ENCODE measurements at places on chromosomes 6 and 20.

DNA sequence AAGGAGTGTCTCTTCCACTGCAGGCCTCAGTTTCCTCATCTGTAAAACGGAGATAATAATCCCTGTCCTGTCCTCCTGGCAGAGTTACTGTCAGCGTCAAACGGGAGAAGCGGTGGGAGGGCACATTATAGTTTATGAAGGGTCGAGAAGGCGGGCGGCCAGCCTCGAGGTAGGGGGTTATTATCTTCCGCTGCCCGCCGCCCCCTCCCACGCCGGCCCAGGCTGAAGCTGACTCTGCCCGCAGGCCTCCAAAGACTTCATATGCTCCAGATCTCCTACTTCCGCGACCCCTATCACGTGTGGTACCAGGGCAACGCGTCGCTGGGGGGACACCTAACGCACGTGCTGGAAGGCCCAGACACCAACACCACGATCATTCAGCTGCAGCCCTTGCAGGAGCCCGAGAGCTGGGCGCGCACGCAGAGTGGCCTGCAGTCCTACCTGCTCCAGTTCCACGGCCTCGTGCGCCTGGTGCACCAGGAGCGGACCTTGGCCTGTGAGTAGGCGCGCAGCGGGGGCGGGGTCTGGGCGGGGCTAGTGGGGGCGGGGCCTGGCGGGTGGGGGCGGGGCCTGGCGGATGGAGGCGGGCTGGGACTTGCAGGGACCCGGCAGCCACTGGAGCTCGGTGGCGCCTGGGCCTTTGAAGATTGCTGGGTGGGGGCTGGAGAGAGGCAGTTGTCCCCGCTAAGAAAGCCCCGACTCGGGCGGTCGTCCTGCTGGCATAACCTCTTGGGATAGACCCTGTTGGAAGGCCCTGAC, 2.8 kb downstream of the PROCR start:
- no peak for DNase-seq
- no peak overlapping the region for H3K4me3 ChIP-seq
- peaks cover 11% of the 10 kb centered on the region for H3K4me1 ChIP-seq
- H3K36me3 ChIP-seq: no peaks in the 10 kb centered on the region
- H3K27ac ChIP-seq: no peak overlapping the region
- H3K27me3 ChIP-seq: no peaks in the 10 kb centered on the region

- no peak overlapping the region for H3K4me3 ChIP-seq
- no peaks in the 10 kb centered on the region for H3K4me1 ChIP-seq
- DNase-seq: peak; percentile 5
- H3K27me3 ChIP-seq: peaks cover 5% of the 10 kb centered on the region
- no peak overlapping the region for H3K27ac ChIP-seq
Measured at GRCh38 chr6:40348591-40348990, 238.6 kb downstream of the LRFN2 start.

DNA sequence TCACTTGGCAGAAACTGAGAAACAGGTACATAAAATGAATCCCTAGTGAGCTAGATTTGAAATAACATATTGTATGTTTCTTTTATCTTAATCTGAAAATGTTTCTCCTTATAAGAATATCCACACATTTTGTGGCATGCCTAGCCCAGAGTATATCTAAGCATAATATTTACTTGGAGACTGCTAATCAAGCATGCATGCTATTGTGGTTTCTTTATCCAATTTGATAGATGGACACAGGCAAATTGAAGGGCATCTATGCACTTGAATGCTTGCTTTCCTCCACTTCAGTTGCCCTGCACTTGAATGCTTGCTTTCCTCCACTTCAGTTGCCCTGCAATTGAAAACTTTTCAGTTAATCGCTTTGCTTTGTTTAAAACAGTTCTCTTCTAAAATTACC, 729.8 kb downstream of the TBC1D32 start:
- H3K36me3 ChIP-seq: no peaks in the 10 kb centered on the region
- H3K4me3 ChIP-seq: no peak overlapping the region
- H3K4me1 ChIP-seq: no peaks in the 10 kb centered on the region
- H3K27me3 ChIP-seq: no peaks in the 10 kb centered on the region
- DNase-seq: no peak

- H3K36me3 ChIP-seq: no peaks in the 10 kb centered on the region
- H3K4me1 ChIP-seq: no peaks in the 10 kb centered on the region
- H3K27ac ChIP-seq: no peak overlapping the region
- no peak overlapping the region for H3K4me3 ChIP-seq
Measured at GRCh38 chr6:43127877-43128276, 43.2 kb upstream of the SRF start.

GRCh38 chr6:11298651-11299420, 66.4 kb upstream of the NEDD9 start:
- H3K27me3 ChIP-seq: no peaks in the 10 kb centered on the region
- peaks cover 28% of the 10 kb centered on the region for H3K4me1 ChIP-seq
- no peak overlapping the region for H3K27ac ChIP-seq

GRCh38 chr6:161261816-161262215, 12.0 kb downstream of the AGPAT4 start:
- DNase-seq: no peak
- peaks cover 6% of the 10 kb centered on the region for H3K36me3 ChIP-seq
- no peak overlapping the region for H3K4me3 ChIP-seq
- H3K27ac ChIP-seq: no peak overlapping the region

GRCh38 chr6:151263967-151264366, 24.2 kb downstream of the AKAP12 start:
- H3K4me1 ChIP-seq: peaks cover 2% of the 10 kb centered on the region
- H3K4me3 ChIP-seq: no peak overlapping the region
- peaks cover 11% of the 10 kb centered on the region for H3K27me3 ChIP-seq
- no peak overlapping the region for H3K27ac ChIP-seq

GRCh38 chr6:11160199-11160598, 48.7 kb upstream of the ERVFRD-1 start:
- no peak overlapping the region for H3K4me3 ChIP-seq
- no peak for DNase-seq
- H3K36me3 ChIP-seq: no peaks in the 10 kb centered on the region
- peaks cover 14% of the 10 kb centered on the region for H3K4me1 ChIP-seq
- H3K27ac ChIP-seq: no peak overlapping the region

- no peak overlapping the region for H3K27ac ChIP-seq
- no peak for DNase-seq
- no peaks in the 10 kb centered on the region for H3K36me3 ChIP-seq
- peaks cover 4% of the 10 kb centered on the region for H3K4me1 ChIP-seq
- no peak overlapping the region for H3K4me3 ChIP-seq
Measured at GRCh38 chr20:62368392-62368975, 1.4 kb upstream of the LAMA5 start.

- H3K36me3 ChIP-seq: no peaks in the 10 kb centered on the region
- DNase-seq: no peak
- peaks cover 2% of the 10 kb centered on the region for H3K27me3 ChIP-seq
- no peaks in the 10 kb centered on the region for H3K4me1 ChIP-seq
- H3K4me3 ChIP-seq: no peak overlapping the region
Measured at GRCh38 chr20:24785141-24786110, 163.6 kb upstream of the CST7 start.

DNA sequence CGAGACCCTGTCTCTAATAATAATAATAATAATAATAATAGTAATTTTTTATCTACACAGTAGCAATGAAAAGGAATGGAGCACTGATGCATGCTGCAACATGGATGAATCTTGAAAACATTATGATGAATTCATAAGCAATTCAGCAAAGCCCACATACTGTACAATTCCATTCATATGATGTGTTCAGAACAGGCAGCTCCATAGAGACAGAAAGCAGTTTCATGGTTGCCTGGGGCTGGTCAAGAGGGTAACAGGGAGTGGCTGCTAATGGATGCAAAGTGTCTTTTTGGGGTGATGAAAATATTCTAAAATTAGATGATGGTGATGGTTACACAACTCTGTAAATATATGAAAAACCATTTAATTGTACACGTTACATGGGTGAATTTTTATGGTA, 43.6 kb downstream of the SLC24A3 start:
- H3K4me1 ChIP-seq: peaks cover 2% of the 10 kb centered on the region
- H3K27me3 ChIP-seq: no peaks in the 10 kb centered on the region
- no peak for DNase-seq
- H3K4me3 ChIP-seq: no peak overlapping the region
- H3K36me3 ChIP-seq: no peaks in the 10 kb centered on the region

DNA sequence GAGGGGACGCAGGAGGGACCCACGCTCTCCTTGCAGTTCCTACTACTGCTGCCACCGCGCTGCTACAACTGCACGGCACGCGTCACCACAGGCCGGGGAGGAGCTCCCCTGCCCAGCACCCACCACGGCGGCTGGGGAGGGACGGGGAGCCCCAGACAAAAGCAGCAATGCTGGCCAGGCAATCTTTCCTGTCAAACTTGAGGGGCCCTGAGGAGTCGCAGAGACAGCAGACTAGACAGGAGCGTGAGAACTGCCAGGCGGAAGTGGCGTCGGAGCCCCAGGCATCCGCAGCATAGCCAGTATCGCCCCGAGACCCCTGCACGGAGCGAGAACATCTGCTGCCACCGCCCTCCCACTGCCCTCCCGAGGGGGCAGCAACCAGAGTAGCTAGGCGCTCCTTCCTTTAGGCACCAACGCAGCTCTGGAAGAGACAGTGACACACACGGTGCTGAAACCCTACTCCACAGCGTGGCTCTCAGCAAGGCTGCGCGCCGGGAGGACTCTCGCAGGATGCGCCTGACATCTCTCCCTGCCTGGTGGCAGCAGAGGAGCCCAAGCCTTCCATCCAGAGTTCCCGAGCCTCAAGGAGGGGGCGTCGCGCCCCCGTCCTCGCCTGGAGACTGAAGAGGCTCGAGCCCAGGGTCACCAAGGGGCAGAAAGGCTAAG, 2.2 kb downstream of the TAF4 start:
- H3K4me3 ChIP-seq: peak overlapping the region; percentile 77
- peaks cover 17% of the 10 kb centered on the region for H3K36me3 ChIP-seq
- no peak overlapping the region for H3K27ac ChIP-seq
- peaks cover 34% of the 10 kb centered on the region for H3K4me1 ChIP-seq
- no peak for DNase-seq
- H3K27me3 ChIP-seq: peaks cover 2% of the 10 kb centered on the region

DNA sequence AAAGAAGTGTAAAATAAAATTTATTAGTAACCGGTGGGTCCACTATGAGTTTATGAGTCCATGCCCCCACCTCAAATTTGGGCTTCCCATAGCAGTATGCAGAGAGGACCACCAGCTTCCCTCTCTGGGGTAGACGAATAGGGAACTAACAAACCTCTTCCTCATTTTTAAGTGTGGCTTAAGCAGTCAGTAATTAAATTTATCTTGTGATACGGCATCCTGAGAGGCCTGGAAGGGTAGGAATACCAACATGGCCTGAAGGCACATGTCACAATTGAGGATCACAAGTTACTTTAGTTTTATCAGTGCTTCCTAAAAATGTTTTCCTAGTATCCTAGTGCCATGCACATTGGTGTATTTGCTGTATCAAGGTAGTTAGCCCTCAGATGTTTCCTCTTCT, 239.9 kb downstream of the HIVEP2 start:
- no peak for DNase-seq
- H3K27me3 ChIP-seq: no peaks in the 10 kb centered on the region
- H3K4me3 ChIP-seq: no peak overlapping the region
- no peak overlapping the region for H3K27ac ChIP-seq

DNA sequence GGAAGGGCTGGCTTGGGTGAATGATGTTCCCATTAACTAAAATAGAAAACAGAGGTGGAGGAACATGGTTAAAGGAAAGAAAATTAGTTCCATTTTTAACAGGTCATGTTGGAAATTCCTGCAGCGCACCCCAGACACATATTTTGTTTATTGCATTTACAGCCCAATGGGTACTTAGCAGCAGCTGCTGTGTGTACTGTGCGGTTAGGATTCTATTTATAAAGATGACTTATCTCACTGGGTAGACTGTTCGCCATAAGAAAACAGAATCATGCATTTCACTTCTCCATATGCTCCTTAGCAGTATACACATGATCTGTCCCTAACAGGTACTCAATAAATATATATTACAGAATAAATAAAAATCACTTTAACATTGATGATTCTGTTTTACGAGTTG, 135.8 kb downstream of the SLC35F1 start:
- no peak overlapping the region for H3K27ac ChIP-seq
- H3K27me3 ChIP-seq: no peaks in the 10 kb centered on the region
- no peaks in the 10 kb centered on the region for H3K4me1 ChIP-seq
- H3K4me3 ChIP-seq: no peak overlapping the region

DNA sequence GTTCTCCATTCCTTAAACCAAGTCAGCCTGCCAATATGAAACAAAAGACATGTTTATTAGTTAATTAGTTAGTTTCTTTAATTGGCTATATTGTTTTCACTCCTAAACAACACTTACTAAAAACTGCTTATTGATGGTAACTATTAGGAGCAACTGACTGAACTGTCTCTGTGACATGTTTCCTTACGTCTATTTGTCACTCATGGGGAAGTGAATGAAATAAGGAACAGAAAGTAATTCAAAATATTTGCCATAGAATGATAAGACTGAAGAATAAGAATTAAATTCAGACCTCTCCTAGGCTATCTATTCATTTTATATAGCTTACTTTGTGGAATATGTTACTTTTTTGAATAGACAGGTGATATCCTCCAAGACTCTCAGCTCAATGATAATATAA, 217.2 kb downstream of the LAMA2 start:
- no peak for DNase-seq
- H3K36me3 ChIP-seq: no peaks in the 10 kb centered on the region
- no peak overlapping the region for H3K27ac ChIP-seq
- no peak overlapping the region for H3K4me3 ChIP-seq
- H3K27me3 ChIP-seq: no peaks in the 10 kb centered on the region

- H3K4me3 ChIP-seq: no peak overlapping the region
- H3K27ac ChIP-seq: no peak overlapping the region
- peaks cover 28% of the 10 kb centered on the region for H3K27me3 ChIP-seq
- H3K36me3 ChIP-seq: no peaks in the 10 kb centered on the region
Measured at GRCh38 chr20:1951436-1952115, 42.3 kb downstream of the PDYN start.

GRCh38 chr20:19654921-19655320, 103.1 kb upstream of the RIN2 start:
- DNase-seq: no peak
- H3K4me3 ChIP-seq: no peak overlapping the region
- no peaks in the 10 kb centered on the region for H3K36me3 ChIP-seq
- no peak overlapping the region for H3K27ac ChIP-seq
- H3K4me1 ChIP-seq: peaks cover 2% of the 10 kb centered on the region
- peaks cover 3% of the 10 kb centered on the region for H3K27me3 ChIP-seq

- H3K4me1 ChIP-seq: peaks cover 21% of the 10 kb centered on the region
- H3K4me3 ChIP-seq: peak overlapping the region; percentile 76
Measured at GRCh38 chr6:25279748-25280343, 672 bp downstream of the CARMIL1 start.

- H3K4me1 ChIP-seq: peaks cover 32% of the 10 kb centered on the region
- H3K27me3 ChIP-seq: no peaks in the 10 kb centered on the region
- H3K27ac ChIP-seq: no peak overlapping the region
- H3K36me3 ChIP-seq: peaks cover 37% of the 10 kb centered on the region
- peak overlapping the region; percentile 59 for H3K4me3 ChIP-seq
- no peak for DNase-seq
Measured at GRCh38 chr6:52364480-52365166, 2.7 kb downstream of the PAQR8 start.

GRCh38 chr6:42088101-42088591, 37.8 kb downstream of the TAF8 start:
- H3K27me3 ChIP-seq: no peaks in the 10 kb centered on the region
- H3K4me1 ChIP-seq: no peaks in the 10 kb centered on the region
- DNase-seq: no peak

DNA sequence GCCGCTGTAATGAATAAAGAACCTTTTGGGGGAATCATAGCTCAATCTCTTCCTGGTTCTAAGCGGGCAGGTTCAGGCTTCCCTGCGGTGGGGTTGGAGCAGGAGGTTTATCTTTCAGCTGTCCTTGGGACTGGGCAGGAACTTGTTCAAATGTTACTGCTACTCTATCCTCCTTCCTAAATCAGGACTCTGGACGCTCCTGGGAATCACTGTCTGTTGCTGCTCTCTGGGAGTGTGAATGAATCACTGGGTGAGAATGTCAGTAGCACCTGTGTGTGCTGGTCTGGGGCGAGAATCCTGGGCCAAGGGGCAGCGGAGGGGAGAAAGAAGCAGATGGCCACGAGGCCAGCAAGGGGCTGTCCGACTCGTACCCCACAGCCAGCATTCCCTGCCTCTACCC, 65.4 kb upstream of the ZNFX1 start:
- peaks cover 19% of the 10 kb centered on the region for H3K27me3 ChIP-seq
- no peaks in the 10 kb centered on the region for H3K36me3 ChIP-seq
- H3K27ac ChIP-seq: no peak overlapping the region
- H3K4me1 ChIP-seq: peaks cover 3% of the 10 kb centered on the region

Data from activated T-helper 2 cell treated with anti-CD3 and anti-CD28 coated beads, Interferon-gamma antibody, Interleukin-2, Interleukin-4, amounts not matched to agents 10 μg/mL and 5 μg/mL and 100 μg/mL, durations not matched to agents 14 hours and 24 hours and 36 hours (primary cell).